ENCODE measurements at places on chromosomes 4 and X.

- no peak for DNase-seq
These were observed 82.2 kb downstream of the FNIP2 start for GRCh38 chr4:158850800-158851644.

- no peak for DNase-seq
These were observed 707.1 kb upstream of the SLIT2 start for GRCh38 chr4:19544446-19545125.

DNA sequence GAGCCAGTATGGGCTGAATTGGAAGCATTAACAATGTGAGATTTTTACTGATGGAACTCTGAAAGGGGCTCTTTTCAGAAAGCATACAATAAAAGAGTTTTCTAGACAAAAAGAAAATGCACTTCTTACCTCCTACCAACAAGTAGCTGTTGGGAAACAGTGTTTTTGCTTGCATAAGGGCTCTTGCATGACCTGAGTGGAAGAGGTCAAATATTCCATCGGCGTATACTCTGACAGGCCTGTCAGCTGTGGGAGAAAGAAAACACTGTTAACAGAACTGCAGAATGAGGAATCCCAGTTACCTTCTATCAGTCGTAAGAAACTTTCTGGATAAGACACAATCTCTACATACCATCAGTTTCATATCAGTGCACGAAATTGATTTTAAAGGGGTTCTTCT, 39.5 kb downstream of the PCYT1B start:
- DNase-seq = no peak

GRCh38 chr4:77434299-77435092, 171.1 kb upstream of the CXCL13 start:
- DNase-seq = no peak

- DNase-seq = no peak
These were observed 822.0 kb upstream of the SLIT2 start for GRCh38 chr4:19429684-19430083.

DNA sequence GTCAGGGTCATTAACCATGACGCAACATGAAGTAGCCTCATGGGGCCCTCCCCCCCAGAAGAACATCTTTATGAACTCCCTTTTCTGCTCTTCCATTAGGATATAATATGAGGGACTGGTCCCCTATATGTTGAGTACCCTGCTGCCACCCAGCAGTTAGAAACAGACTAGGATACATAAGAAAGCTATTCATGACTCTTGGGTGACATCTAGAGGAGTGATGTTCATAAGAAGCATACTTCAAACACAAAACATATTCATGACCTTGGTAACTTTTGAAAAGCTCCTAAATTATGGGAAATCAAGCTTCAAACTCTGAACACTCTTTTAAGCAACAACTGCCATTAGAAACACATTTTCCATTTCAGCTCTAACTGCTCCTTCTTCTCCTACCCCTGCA, 155.2 kb upstream of the SPIN4 start:
- no peak for DNase-seq

DNA sequence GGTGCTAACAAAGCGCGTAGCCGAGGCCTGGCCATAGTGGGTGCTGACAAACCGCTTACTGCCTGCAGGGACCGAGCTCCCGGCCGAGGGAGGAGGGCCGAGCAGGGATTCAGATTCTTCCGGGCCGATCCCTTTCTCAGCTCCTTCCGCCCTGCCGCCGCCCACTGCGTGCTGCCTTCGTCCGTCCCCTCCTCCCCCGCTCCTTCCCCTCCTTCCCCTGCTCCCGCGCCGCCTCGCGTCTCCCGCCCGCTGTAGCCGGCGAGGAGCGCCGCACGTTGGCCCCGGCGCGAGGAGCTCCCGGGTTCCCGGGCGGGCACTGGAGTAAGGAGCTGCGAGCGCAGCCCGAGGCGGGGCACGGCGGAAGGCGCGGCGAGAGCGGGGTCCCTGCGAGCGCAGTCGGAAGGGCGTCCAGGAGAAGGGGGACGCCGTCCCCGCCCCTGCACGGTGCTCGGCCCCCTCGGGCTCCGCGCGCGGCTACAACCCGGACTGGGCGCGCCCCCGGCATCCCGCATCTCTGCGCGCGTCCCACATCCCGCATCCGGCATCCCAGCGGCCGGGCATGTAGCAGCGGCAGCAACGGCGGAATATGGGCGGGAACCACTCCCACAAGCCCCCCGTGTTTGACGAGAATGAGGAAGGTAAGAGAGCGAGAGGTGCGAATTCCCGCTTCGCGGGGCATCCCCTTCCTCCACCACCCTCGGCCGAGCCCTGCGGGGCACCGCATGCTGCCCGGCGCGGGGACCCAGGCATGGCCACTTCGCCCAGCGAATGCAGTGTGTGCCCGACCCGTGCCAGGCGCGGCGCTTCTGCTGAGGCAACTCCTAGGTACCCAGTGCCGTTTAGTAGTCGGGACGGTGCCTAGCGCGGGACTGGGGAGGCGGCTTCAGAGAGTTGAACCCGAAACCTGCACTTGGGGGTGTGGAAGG, at the start of gene STK32B:
Gene STK32B, plus strand, starts transcription at position 203 of the 926 bp plus-strand sequence.
- DNase-seq = no peak

DNA sequence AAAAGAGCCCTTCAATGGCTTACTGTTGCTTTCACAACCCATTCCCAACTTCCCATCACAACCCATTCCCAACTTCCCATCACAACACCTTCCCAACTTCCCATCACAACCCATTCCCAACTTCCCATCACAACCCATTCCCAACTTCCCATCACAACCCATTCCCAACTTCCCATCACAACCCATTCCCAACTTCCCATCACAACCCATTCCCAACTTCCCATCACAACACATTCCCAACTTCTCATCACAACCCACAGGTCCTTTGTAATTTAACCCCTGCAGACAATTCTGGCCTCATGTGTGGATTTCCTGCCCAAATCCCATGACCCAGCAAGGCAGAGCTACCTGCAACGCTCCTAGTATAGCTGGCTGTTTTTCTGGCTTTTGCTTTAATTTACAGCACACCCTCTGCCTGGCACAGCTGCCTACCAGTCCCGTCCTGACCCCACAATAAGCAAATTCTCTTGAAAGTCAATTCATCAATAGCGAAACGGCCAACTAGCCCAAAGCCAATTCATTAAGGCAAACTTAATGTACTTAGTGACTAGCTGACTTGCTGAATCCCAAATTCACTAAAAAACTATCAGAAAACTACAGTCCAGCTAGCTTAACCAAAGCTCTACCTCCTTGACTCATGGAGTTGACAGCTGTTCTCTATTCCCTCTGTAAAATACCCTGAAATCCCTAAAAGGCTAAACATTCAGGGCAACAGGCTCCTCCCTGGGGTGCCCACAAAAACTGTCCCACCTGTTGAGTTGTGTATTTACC, 75.6 kb downstream of the AFAP1 start:
- no peak for DNase-seq

Data from stimulated activated naive CD4-positive, alpha-beta T cell (primary cell).